ENCODE measurements at places on chromosomes 16 and 17. TPM values are rescaled to one million over a fixed set of nuclear protein-coding genes. Genes with fewer than 3 reads are reported as not detected.

DNA sequence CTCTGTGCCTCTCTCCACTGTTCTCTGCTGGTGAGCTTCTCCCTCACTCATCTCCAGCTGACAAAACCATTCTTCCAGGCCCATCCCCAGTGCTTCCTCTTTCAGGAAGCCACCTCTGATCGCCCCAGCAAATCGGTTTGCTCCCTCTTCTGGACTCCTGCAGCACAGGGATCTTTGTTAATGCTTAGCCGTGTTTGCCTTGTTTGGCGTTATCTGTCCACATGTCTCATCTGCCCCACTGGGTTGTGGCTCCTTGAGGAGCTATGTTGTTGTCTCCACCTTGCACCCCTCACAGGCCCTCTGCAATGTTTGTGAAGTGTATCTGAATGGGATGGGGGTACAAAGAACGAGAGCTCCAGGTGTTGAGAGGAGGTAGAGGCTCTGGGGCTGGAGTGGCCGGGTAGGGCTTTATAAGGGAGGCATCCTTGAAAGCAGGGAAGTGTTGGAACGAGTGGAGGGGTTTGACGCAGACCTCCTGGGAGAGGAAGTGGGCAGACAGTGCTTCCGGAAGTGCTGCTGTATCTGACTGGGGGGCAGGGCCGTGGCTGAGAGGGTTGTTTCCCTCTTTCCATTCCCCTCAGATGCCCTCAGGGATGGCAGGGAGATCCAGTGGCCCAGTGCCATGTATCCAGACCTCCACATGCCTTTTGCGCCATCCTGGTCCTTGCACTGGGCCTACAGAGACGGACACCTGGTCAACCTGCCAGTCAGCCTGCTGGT is 27.8 kb downstream of the CASKIN2 start:
- no peak overlapping the region for H3K4me3 ChIP-seq
- peak overlapping the region; percentile 75 for H3K27ac ChIP-seq
- no peak for DNase-seq
- H3K4me1 ChIP-seq, result peaks cover 79% of the 10 kb centered on the region
- H3K36me3 ChIP-seq, result peaks cover 15% of the 10 kb centered on the region
- H3K27me3 ChIP-seq, result no peaks in the 10 kb centered on the region

GRCh38 chr17:8503807-8504206 is 68.1 kb downstream of the NDEL1 start:
- H3K4me3 ChIP-seq, result no peak overlapping the region
- H3K27me3 ChIP-seq, result no peaks in the 10 kb centered on the region
- H3K27ac ChIP-seq, result no peak overlapping the region

- no peak for DNase-seq
- no peaks in the 10 kb centered on the region for H3K4me1 ChIP-seq
- H3K27ac ChIP-seq, result no peak overlapping the region
- no peaks in the 10 kb centered on the region for H3K27me3 ChIP-seq
- no peaks in the 10 kb centered on the region for H3K36me3 ChIP-seq
- no peak overlapping the region for H3K4me3 ChIP-seq
These were observed 30.2 kb downstream of the CACNG5 start for GRCh38 chr17:66865151-66865550.

GRCh38 chr17:6589266-6589946 is 33.1 kb upstream of the PITPNM3 start:
- no peaks in the 10 kb centered on the region for H3K4me1 ChIP-seq
- DNase-seq, result no peak
- no peak overlapping the region for H3K27ac ChIP-seq
- H3K36me3 ChIP-seq, result no peaks in the 10 kb centered on the region
- no peaks in the 10 kb centered on the region for H3K27me3 ChIP-seq

The PRM1 gene
- total RNA-seq, result not detected

The BAHCC1 gene
- total RNA-seq, result 8.4 TPM

The RILP gene
- total RNA-seq, result 59.1 TPM

The PDIA2 gene
- total RNA-seq, result not detected
